Activated CD4-positive, alpha-beta memory T cell treated with anti-CD3 and anti-CD28 coated beads, Interleukin-2, amount 10 ng/mL, durations not matched to agents 7 days and 5 days (primary cell): ENCODE measurements at places on chromosomes 11 and 22.

DNA sequence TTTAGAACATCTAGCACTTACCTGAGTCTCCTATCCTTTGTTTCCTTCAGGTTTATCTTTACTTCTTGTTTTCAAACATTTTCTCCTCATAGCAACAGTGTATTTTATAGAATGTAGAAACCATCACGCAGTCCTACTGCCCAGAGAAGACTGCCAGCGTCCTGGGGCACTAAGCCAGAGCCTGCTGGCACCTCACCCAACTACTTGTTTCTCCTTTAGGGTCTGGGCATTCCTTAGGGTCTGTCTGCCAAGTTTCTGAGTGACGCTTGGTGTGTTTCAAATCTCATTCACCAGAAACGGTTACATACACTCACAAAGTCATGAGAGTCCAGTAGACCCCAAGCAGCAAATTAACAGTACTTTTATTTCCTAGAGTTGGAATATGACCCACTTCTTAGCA lies 49.6 kb upstream of the SLC25A1 start:
- DNase-seq, result no peak

DNA sequence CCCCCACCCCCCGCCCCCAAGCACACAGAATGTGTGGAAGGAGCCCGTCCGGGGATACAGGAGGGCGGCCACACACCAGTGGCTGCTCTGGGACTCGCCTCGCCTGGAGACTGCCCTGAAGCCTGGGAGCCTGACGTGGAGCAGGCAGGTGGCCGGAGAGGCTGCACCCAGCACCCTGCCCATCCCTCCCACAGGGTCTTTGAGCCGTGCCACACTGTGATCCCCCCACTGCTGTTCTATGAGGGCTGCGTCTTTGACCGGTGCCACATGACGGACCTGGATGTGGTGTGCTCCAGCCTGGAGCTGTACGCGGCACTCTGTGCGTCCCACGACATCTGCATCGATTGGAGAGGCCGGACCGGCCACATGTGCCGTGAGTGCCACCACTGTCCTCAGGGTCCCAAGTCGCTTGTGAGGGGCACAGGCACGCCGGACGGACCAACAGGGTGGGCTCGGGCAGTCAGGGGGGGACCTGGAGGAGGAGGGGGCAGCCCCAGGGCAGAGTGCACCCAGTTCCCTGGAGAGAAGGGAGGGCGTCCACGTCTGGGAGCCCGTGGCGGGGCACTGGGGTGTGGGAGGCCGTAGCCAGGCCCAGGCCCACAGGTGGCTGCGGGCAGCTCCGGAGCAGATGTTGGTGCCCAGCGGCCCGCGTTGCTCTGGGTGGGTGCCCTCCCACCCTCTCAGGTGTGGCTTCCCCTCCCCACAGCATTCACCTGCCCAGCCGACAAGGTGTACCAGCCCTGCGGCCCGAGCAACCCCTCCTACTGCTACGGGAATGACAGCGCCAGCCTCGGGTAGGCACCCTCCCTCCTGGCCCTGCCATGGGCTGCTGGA lies 27.0 kb upstream of the MUC5B start:
- DNase-seq, result no peak

- DNase-seq, result no peak
Observed at GRCh38 chr11:132358573-132358953, 988.1 kb downstream of the NTM start.

DNA sequence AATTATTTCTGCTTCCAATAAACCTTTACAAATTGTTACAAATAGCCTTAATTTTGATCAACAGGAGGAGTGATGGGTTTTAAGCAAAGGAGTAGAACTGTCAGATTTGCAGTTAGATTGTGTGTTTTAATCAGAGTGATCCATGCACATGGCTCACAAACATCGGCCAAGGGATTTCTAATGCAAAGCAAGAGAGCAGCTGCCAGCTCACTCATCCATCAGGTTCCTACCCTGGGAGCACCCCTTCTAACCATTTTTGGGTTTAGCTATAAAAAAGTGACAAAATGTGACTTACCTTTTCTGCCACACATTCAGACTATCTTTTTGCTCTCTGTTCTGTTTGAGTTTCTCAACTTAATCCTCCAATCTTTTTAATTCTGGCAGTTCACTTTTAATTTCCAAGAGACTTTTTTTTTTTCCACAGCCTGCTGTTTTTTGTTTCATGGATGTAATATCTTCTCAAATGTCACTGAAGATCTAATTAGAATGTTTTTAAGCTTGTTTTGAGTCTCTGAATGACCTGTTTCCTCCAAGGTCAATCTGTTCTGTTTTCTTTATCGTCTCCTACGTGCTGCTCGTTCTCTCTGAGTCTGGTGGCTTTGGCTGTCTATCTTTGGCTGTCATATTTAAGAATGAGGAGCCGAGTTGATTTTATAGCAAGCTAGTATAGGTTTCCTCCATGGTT lies 6.0 kb downstream of the IZUMO1R start:
- DNase-seq, result no peak

- DNase-seq, result no peak
Observed at GRCh38 chr22:31728857-31729256, 21.1 kb downstream of the PRR14L start.

GRCh38 chr11:126764231-126764630 lies 236.3 kb downstream of the KIRREL3 start:
- DNase-seq, result no peak

GRCh38 chr11:69111624-69112542 lies 43.9 kb upstream of the SMIM38 start:
- no peak for DNase-seq
